ENCODE measurements at places on chromosomes 13 and 19.

DNA sequence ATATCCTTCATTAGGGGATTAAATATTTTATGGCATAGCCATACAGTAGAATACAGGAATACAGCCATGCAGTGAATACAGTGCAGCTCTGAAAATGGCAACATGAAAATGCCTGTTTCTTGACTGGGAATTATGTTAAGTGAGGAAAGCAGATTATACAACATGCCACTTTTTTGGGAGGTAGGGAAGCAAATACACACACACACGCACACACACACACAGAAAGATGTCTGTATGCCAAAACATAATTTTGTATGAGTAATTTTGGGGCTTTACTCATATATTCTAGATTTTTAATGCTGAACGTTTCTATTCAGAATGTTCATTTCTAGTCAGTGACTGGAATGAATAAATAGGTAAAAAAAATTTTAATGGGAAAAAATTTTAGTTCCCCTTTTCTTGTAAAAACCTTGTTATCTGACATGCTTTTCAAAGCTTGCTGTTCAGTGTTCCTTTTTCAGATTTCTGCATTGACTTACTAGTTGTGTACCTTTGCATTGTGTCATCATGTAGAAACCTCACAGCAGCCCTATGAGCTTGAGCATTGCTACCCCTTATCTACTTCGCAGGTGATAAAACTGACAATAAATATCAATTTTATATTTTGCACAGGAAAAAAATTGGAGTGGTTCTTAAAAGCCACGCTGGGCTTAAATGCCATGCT lies 7.8 kb downstream of the GPR183 start:
- DNase-seq: peak; percentile 28

DNA sequence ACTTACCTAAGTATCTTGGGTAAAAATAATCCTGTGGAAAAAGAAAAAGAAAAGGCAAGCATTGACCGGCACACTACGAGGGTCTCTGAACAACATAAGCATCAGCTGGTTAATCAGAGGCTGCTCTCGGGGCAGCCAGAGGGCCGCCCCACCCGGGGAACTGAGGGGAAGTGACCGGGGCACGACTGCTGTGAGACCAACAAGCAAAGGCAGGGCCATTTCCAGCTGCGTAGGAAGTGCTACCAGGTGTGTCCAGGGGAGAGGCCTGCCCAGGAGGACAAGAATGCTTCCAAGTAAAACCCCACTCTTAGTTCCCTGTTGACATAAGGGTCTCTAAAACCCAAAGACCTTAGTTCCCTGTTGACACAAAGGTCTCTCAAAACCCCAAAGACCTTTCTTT lies 15.9 kb downstream of the GAS6 start:
- no peak for DNase-seq

GRCh38 chr19:48381178-48381950 lies 10.0 kb downstream of the KDELR1 start:
- DNase-seq: no peak

GRCh38 chr19:10829967-10830366 lies 6.0 kb downstream of the TMED1 start:
- DNase-seq: no peak

GRCh38 chr19:58513694-58514563 lies 2.1 kb upstream of the SLC27A5 start:
- peak; percentile 88 for DNase-seq

DNA sequence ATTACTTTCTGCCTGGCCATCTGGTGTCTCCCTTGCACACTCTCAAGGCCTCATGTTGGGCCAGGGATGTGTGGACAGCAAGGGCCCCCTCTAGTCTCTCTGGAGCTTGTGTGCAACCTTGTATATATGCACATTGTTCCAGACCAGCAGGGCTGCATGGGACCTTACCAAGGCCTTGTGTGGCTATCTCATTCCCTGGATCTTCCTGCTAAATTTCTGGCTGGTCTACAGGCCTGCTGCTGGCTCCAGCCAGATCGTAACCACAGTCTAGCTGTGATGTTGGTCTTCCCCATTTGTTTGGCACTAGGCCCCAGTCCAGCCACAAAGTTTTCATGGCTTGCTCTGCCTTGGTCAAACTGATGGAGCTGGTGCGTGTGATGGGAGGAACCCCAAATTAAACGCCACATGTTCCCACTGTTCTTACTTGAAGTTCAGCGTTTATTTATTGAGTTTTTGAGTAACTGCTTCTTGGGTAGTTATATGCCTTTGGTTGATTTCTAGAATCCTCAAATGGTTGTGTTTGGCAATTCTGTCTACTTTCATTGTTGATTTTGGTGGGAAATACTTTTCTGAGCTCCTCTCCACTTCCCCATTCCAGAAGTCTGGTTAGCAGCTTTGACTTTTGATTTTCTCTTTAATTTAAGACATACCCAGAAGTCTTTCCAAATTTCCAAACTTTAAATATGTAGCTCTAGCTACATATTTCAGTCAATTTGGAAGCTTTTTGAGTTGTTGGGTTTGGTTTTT lies 56.4 kb downstream of the SIPA1L3 start:
- DNase-seq: peak; percentile 52

DNA sequence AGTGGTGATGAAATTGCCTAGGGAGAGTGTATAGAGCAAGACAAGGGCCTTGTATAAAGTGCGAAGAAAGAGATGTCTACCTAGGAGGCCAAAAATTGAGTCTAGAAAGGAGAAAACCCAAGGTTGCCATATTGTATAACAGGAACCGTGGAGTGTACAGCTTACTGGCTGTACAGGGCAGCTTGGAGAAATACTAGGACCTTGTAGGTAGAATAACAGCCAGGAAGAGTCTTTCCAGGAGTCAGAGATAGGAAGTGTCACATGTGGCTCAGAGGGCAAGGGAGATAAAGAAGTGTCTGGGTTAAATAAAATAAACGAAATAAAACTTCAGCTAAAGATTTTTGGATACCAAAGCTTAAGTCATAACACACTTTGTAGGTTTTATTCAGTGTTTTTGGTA lies 12.4 kb downstream of the CDK8 start:
- no peak for DNase-seq

GRCh38 chr13:24254146-24254841 lies 55.1 kb upstream of the C1QTNF9 start:
- DNase-seq: no peak

GRCh38 chr13:112115403-112116091 lies 48.6 kb downstream of the SOX1 start:
- DNase-seq: no peak

- no peak for DNase-seq
Observed at GRCh38 chr13:66926851-66927524, 303.1 kb downstream of the PCDH9 start.

DNA sequence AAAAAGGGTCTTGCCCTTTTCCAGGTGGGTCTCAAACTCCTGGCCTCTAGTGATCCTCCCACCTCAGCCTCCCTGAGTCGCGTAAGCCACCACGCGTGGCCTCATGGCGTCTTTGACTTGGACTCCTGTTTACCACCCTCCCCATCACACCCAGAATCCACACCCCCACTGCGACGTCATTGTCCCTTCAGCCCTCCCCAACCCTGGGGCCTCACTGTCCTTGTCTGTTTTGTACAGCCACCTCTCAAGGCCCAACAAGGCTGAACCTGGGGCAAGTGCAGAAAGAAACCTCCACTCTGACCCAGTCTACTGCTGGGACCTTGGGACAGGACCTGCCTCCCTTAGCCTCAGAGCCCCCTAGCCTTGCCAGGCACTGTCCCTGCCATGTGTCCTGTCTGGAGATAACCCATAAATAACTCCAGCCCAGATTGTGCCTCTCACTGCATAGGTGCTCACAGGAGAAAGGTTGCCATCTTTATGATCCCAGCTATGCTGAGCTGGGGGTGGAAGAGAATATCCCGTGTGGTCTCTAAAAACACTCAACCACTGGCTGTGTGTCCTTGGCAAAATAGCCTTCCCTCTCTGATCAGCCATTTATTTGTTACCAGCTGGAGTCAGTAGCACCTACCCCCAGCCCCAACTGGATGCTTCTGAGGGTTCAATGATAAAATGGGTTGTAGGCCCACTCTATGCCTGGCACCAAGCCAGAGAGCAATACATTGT lies 1.8 kb upstream of the IFI30 start:
- no peak for DNase-seq

DNA sequence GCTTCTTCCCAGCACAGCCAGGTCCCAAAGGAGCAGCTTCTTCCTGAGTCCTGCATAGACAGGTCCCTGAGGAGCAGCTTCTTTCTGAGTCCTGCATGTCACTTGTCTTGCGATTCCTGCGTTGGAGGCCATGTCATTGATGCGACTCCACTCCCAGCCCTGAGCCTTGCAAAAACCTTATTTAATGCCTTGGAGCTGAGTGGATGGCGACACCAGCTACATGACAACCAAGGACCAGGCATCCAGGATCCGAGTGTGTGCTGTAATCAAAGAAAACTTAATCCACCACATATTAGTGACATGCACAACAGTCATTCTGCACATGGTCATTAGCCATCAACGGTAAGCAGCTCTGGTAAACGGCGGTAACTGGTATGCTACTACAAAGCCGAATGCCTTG lies 315.8 kb downstream of the TEX29 start:
- DNase-seq: no peak

- no peak for DNase-seq
Observed at GRCh38 chr19:13087295-13087694, 15.4 kb downstream of the LYL1 start.

DNA sequence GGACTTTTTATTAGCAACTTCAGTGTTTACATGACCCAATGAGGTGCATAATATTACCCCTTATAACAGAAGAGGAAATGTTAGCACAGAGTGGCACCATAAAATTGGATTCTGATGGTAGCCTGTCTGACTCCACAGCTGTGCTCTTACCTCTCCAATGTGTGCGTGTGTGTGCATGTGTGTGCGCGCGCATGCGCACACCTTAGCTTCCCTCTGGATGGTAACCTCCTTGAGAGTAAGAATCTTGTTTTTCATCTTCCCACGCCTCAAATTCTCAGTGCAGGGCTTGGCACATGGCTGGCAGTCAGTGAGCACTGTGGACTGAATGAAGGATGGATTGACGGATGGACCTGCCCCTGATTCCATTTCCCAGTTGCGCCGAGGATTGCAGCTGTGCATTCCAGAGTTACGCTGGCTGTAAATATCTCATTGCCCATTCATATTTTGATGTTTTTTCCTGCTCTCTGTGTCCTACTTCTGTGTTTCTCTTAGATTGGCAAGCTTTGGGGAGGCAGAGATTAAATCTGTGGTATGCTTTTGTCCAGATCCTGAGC lies 99.2 kb upstream of the WASF3 start:
- no peak for DNase-seq

DNA sequence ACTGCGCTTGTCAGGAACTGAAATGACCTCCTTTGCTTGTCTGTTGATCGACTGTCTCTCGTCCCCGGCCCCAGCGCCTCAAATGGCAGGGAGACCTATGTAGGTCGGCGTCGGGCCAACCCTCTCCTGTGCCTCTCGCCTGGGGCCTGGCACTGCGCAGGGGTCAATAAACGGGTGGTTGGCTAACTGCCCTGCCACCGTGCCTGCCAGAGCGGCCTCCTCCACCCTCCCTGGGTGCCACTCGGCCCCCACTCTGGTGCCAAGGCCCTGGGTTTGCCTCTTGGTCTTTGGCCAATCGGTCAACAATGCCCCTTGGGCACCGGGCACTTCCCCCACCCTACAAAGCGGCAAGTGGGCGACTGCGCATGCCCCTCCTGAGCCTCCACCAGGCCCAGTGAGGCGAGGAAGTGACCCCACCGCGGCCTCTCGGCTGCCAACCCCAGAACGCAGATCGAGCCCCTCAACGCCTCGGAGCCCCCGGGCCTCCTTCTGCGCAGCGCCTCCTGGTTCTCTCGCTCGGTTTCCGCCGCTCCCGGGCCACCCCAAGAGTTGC lies 1.1 kb downstream of the KEAP1 start:
- DNase-seq: peak; percentile 37

GRCh38 chr13:71513411-71514033 lies 353.5 kb downstream of the DACH1 start:
- DNase-seq: no peak

DNA sequence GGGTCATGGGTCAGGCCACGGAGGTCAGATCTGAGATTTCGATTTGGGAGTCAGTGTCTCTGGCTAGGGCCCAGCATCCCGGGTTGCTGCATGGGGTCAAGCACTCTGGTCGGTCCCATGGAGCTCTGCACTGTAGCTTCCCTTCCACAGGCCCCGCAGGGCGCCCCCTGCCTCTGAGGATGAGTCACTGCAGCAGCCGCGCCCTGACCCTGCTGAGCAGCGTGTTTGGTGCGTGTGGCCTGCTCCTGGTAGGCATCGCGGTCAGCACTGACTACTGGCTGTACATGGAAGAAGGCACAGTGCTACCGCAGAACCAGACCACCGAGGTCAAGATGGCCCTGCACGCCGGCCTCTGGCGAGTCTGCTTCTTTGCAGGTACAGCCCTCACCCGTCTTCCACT lies 3.6 kb downstream of the CACNG7 start:
- no peak for DNase-seq

DNA sequence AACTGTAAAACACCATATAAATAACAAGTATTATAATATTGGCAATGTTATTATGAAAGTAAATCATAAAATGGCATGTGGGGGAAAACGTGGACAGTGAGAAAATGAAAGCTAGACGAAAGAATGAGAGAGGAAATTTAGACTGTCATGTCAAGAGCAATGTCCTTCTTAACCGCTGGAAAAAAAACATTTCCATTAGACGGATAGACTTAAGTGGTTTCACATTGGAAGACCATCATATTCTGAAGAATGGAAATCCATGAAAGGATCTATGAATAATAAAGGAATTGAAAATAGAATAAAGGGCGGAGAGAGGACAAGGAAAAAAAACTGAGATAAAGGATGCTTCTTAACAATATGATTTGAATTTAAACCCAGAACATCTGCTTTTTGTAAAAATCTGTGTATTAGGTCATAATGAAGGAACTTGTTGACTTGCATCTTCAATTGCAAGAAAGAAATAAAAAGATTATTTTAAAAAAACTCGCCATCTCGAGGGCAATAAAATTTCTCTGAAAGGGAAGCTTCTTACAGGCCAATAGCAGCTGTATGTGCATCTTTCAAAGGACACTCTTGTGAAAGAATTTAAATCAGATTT lies 90.6 kb downstream of the SPRY2 start:
- DNase-seq: peak; percentile 39

- DNase-seq: no peak
Observed at GRCh38 chr13:40125336-40125735, 469.9 kb downstream of the COG6 start.

DNA sequence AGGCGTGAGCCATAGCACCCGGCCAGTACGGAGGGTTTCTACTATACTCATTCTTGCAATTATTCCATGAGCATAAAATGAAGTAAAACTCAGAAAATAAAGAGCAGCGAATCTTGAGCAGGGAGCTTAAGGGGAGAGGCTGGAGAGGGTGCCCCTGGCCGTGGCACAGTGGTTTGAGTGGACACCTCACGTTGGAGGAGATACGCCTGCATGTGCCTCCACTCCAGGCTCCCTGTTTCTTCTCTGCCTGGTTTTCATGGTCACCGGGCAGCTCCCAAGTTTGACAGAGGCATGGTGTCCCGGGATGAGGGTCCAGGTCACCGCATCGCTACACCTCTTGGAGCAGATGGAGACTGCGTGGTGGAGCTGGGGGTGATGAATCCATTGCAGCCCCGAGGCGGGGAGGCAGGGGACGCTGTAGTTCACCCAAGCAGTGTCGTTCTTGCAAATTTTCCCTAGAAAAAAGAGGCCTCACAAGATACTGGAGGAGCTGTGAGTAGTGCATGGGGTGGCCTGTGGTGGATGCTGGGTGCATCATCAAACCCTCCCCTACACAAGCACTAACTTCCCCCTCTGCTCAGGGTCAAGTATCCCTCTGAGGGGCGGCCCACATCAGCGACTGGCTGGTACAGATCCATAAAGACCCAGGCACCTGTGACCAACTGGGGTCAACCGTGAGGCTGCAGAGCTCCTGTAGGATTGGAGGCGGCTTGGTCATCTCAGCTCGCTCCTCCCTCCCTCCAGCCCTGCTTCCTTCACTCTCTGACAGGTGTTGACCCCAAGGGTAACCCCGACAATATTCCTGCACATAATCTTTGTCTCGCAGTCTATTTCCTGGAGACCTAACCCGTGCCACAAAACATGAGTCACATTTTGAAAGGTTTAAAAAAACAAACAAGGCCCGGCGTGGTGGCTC lies 3.6 kb upstream of the MIER2 start:
- no peak for DNase-seq
